Gastroesophageal sphincter (tissue), 4 donors: ENCODE measurements at places on chromosomes 2 and 18. TPM values are rescaled to one million over a fixed set of nuclear protein-coding genes. Genes with fewer than 3 reads are reported as not detected.

GRCh38 chr2:26457251-26457666, 20.7 kb downstream of the OTOF start:
- ATAC-seq = no peak

Gene MBD5
- total RNA-seq = 48.5 TPM

DNA sequence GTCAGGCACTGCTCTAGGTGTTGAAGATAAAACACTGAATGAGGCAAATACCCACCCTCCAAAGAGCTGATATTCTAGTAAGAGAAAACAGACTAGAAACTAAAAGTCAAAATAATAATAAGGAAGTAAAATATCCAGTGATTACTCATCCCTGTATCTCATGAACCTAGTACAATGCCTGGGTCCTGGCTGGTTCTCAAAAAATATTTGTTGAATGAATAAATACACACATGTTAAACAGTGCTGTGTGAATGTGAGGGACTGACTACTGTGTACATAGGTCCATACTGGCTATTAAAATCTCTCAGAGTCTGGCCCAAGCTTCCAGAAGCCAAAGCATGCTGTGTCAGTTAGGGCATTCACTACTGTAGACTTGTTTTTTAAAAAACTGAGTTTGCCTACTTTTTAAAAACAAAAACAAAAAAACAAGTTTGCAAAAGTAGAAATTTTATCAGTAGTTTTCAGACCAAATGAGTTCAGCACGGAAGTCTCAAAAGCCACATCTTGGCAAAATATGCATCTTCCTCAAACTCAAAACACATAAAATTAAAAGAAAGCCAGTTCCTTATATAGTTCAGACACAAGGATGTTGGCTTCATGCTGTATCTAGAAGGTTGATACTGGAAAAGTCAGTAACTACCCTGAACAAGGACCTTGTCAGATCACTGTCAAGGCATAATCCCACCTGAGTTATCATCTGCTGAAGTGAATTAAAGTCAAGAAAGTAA, 136.2 kb downstream of the THADA start:
- ATAC-seq = no peak

- ATAC-seq = no peak
Measured at GRCh38 chr2:119311371-119311770, 55.3 kb downstream of the C2orf76 start.

DNA sequence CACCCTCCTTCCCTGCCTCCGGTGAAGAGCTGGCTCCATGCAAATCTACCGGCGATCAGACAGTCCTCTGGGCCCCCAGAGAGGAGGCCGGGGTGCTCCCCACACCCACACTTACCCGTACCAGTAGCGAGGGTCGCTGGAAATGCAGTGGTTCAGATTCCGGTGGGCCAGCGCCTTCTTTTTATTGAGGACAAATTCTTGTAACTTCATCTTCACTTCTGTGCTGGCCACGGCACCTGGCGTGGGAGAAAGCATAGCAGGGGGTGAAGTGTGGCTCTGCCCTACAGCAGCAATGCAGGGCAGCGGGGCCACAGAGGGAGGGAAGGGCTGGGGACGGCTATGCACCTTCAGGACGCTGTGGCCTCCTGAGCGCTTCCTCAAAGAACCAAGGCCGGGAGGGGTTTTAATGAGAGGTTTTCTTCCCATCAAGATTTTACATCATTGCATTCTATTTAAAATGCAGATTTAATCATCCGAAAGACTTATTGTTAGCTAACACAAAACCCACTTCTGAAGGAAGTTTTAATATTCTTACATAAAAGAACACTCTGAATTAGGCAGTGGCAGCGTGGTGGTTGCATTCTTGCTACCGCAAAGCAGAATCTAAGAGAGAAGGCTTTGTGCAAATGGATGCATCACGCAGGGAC, 237.0 kb downstream of the HDAC4 start:
- ATAC-seq = no peak

DNA sequence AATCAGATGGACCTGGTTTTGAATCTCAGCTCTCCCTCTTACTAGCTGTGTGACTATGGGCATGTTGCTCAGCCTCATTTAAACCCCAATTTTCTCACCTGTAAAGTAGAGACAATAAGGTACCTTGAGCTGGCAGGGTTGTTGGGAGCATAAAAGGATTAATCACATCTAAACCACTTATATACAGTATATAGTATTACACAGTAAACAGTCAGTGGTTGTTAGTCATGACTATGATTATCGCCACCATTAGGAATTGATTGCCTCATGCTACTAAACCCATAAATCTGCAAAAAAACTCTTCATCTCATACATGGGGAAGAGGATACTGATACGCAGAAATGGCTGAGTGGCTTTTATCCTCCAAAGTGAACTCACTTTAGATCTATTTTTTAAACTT, 65.8 kb downstream of the INO80D start:
- ATAC-seq = no peak

GRCh38 chr2:204251158-204251997, 293.9 kb upstream of the PARD3B start:
- no peak for ATAC-seq

DNA sequence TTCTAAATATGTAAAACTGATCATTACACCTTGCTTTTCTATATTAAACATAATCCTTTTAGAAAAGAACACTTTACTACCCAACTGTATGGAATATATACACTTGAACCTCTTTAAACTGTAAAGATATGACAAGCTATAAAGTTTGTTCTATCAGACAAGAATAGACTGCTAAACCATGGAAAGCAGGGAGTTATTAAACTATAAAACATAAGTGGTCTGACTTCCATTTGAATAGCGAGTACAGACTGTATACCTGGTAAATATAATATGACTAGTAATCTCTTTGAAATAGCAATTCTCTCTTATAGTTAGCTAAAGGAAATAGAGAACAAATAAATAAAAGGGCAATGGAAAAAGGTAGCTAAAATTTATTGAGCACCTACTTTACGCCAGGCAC, 125.7 kb downstream of the PRKRA start:
- no peak for ATAC-seq

GRCh38 chr18:58378411-58379379, 250.2 kb downstream of the ALPK2 start:
- no peak for ATAC-seq
